ENCODE measurements at places on chromosomes 6 and 20. TPM values are rescaled to one million over a fixed set of nuclear protein-coding genes. Genes with fewer than 3 reads are reported as not detected.

DNA sequence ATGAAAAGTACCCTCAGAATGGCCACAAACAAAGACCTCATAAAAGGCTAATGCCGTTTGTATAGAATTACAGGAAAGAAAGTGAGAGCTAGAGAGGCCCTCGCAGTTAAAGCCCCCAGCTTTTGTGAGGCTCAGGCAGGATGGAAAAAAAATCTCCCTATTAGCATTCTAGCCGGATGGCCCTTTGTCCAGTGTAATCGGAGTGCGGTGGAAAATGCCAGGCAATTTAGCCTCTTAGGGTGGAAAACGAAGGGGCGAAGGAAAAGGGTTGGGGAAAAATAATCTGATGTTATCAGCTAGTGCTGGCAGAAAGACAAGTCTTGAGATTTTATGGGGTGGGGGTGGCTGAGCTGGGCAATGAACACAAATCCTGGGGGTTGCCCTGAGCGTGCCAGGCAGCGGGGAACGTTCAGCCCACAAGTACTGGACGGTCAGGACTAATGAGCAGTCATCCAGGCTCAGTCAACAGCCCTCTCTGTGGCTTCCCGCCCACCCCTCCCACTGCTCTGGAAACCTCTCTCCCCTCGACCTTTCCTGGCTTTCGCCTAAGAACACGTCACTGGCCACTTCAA, 92.4 kb downstream of the PSMG4 start:
- H3K36me3 ChIP-seq, result no peaks in the 10 kb centered on the region
- no peak overlapping the region for H3K27ac ChIP-seq
- H3K27me3 ChIP-seq, result no peaks in the 10 kb centered on the region
- no peak for DNase-seq
- H3K4me1 ChIP-seq, result peaks cover 9% of the 10 kb centered on the region
- no peak overlapping the region for H3K4me3 ChIP-seq

DNA sequence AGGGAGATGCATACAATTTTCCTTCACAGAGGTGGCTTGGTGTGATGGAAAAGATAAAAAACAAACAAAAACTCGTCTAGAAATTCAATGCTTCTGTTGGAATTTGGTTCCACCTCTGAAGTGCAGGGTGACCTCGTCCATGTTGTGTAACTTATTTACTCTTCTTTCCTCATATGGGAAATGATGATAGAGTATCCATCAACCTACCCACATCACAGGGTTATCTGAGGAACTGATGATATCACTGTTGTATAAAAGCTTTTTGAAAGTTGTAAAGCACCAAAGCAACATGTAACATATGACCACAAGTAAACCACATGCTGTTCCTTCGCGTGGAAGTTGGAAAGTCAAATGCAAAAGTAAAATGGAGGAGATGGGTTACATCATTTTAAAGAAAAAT, 212.0 kb upstream of the SGK1 start:
- DNase-seq, result no peak
- no peak overlapping the region for H3K4me3 ChIP-seq
- no peaks in the 10 kb centered on the region for H3K36me3 ChIP-seq
- no peak overlapping the region for H3K27ac ChIP-seq

- DNase-seq, result no peak
- H3K27me3 ChIP-seq, result no peaks in the 10 kb centered on the region
- peaks cover 41% of the 10 kb centered on the region for H3K36me3 ChIP-seq
- H3K4me1 ChIP-seq, result no peaks in the 10 kb centered on the region
Measured at GRCh38 chr20:62263396-62263795, 25.1 kb downstream of the OSBPL2 start.

- peaks cover 17% of the 10 kb centered on the region for H3K27me3 ChIP-seq
- H3K27ac ChIP-seq, result no peak overlapping the region
- DNase-seq, result no peak
- H3K4me3 ChIP-seq, result peak overlapping the region; percentile 57
- H3K36me3 ChIP-seq, result no peaks in the 10 kb centered on the region
Measured at GRCh38 chr20:38730167-38730988, 6.1 kb downstream of the SLC32A1 start.

DEF6 gene
- total RNA-seq, result 9.1 TPM

DNA sequence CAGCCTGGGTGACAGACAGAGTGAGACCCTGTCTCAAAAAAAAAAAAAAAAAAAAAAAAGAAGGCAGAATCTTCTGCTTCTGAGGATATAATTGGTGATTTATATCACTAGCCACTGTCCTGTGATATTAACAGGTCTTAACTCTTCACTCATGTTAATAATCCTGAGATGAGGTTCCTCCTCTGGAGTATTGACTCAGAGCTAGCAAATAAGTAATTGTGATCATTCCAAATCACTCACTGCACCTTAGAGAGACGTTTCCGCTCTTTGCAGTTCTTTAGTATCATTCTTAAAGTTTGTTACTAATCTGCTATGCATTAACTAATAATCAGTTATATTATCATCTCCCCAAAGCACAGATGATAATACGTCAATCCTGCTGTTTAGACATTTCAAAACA, 41.6 kb upstream of the NOX3 start:
- H3K27ac ChIP-seq, result no peak overlapping the region
- no peak for DNase-seq
- H3K36me3 ChIP-seq, result no peaks in the 10 kb centered on the region
- H3K4me1 ChIP-seq, result peaks cover 19% of the 10 kb centered on the region
- no peaks in the 10 kb centered on the region for H3K27me3 ChIP-seq

- H3K4me1 ChIP-seq, result peaks cover 17% of the 10 kb centered on the region
- H3K4me3 ChIP-seq, result peak overlapping the region; percentile 97
- no peak for DNase-seq
- peaks cover 22% of the 10 kb centered on the region for H3K36me3 ChIP-seq
- H3K27me3 ChIP-seq, result no peaks in the 10 kb centered on the region
- no peak overlapping the region for H3K27ac ChIP-seq
Measured at GRCh38 chr20:3046677-3047462, 1.0 kb downstream of the MRPS26 start.

- H3K27me3 ChIP-seq, result no peaks in the 10 kb centered on the region
- no peaks in the 10 kb centered on the region for H3K36me3 ChIP-seq
- no peak overlapping the region for H3K27ac ChIP-seq
- no peaks in the 10 kb centered on the region for H3K4me1 ChIP-seq
Measured at GRCh38 chr6:170027647-170028043, 263.2 kb downstream of the DLL1 start.

DNA sequence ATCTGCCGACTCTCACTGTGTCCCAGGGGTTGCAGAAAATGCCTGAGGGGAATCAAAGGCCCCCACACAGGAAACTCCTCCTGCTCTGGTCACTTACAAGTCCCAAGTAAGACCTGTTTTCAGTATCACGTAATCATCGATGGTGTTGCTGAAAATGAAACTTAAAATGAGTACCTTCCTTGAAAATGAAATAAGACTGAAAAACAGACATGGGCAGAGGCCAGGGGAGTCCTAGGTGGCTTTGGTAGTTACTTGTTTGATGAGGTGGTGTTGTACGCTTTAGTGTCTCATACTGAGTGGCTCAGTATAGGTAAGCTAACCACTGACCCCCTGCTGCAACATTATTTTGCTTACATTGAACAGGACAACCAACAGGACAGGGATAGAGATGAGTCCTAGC, 43.0 kb upstream of the SYNCRIP start:
- no peaks in the 10 kb centered on the region for H3K4me1 ChIP-seq
- DNase-seq, result no peak
- no peaks in the 10 kb centered on the region for H3K27me3 ChIP-seq
- no peaks in the 10 kb centered on the region for H3K36me3 ChIP-seq

Measured in thoracic aorta (tissue), 2 donors.